ENCODE measurements at places on chromosomes 7 and 10. TPM values are rescaled to one million over a fixed set of nuclear protein-coding genes. Genes with fewer than 3 reads are reported as not detected.

DNA sequence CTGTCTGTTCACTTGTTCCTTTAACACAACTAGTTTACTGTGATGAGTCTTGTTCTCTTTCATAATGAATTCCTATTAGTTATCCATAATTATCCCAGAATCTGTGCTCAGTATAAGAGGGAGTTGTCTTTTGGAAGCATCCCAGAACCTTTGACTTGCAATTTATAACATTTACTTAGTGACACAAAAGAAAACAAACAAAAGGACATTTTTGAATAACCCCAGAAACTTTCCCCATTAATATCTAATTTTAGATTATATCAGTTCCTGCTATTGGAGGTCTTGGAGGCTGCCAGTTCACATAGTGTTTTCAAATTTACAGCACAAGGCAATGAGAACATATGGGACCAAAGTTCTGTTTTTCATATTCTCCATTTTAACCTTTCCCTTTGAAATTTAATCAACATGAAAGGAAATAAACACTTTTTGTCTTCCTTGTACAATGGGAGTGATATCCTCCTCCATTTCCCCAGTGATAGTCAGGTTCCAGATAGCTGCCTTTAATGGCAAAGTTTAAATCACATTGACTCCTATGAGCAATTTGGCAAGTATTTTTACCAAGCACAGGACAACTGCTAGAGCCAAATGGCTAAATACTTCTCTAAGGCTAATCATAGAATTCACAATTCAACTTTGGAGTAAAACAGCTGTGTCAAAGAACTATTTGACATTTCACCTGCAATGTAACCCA lies 37.1 kb upstream of the GNAT3 start:
- no peak for DNase-seq

GRCh38 chr10:59829024-59829423 lies 75.8 kb upstream of the MRLN start:
- no peak for DNase-seq

GRCh38 chr10:62503872-62504271 lies 129.7 kb downstream of the ZNF365 start:
- no peak for DNase-seq

DNA sequence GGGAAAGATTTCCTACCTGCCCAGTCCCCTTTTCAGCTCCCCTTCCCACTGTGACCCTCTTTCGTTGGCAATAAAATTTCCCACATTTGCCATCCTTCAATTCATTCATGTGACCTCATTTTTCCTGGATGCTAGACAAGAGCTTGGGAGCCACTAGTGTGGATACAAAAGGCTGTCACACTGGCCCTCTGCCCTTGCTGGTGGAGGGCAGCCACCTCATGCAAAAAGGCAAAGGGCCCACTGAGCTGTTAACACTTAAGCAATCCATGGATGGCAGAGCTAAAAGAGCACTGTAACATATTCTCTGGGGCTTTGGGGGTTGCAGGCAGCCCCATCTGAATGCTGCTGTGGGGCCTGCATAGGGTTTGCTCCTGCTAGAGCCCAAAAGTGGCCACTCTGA lies 315.1 kb downstream of the NEBL start:
- no peak for DNase-seq

GRCh38 chr10:61943674-61944378 lies 42.3 kb downstream of the ARID5B start:
- no peak for DNase-seq

DNA sequence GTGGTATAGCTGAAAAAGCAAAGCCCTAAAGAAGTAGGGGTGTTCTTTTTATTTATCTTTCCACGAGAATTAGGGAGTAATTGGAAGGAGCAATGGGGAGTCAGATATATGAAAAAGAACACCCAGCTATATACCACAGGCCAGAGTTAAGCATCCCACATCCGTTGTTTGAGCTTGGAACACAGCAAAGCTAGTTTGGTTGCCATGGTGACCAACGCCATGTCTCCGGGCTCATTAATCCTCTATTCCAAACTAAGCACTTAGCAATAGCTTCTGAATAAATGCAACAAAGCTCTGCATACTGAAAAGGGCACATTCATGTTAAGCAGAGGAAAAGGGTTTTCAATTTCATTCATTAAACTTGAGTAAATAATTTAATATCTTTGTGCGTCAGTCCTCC lies 23.5 kb downstream of the ASB4 start:
- no peak for DNase-seq

The NEUROD6 gene
- total RNA-seq = not detected

The LDB3 gene
- 0.13 TPM for total RNA-seq

DNA sequence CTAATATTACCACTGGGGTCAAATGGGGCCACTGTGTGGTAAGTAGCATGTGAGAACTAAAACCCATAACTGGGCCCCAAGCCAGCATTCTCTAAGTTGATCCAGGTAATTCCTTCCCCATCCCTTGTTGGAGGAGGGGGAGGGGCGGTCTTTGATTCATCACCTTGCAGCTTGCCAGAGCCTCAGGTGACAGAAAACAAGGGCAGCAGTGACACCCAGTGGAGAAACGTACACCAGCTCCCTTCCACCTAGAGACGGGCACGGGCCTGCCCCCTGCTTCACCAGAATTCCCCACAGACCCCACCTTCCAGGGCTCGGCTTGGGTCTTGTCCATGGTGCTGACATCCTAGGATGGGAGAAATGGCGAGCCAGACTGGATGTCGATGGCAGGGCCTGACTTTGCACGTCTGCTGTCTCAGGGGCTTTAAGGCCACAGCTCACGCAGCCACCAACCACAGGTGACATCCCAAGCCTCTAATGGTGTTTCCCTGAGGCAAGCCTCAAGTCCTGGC lies 102.0 kb downstream of the STRA8 start:
- DNase-seq = no peak

DNA sequence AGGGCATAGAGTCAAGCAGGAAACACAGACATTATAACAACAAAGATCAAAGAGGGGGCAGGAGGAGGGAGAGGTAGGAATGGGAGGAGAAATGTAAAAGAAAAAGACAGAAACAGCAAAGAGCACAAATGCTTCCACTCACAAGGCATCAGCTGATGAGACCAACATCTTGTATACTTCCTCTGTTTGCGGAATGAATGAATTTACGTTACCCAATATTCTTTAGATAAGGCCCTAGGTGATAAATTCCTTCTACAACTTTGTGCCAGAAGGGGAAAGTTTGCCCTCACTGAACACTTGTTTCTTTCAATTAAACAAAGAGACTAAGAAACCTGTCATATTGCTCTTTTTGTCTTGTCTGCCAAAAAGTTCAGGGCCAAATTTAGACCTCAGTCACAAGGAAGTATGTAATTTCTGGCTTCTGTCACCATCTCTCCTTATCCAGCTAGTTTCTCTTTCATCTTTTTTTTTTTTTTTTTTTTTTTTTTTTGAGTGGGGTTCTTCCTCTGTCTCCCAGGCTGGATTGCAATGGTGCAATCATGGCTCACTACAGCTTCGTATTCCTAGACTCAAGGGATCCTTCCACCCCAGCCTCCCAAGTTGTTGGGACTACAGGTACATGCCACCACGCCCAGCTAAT lies 116.4 kb upstream of the NANOS1 start:
- DNase-seq = no peak

Measured in naive thymus-derived CD4-positive, alpha-beta T cell (primary cell).